Smooth muscle cell of trachea (primary cell): ENCODE measurements at places on chromosomes 1 and 21. TPM values are rescaled to one million over a fixed set of nuclear protein-coding genes. Genes with fewer than 3 reads are reported as not detected.

Gene TP73
- total RNA-seq: under 0.01 TPM in 1 of 2 replicates, not detected in the other

Gene RNF187
- 58.5 and 112 TPM in 2 replicates for total RNA-seq

Gene PIK3R3
- total RNA-seq: 3.6 and 6.3 TPM in 2 replicates

Gene IFNLR1
- not detected in 2 replicates for total RNA-seq

Gene SLC22A15
- 6.5 and 7.6 TPM in 2 replicates for total RNA-seq

Gene SYTL1
- 0.15 and 0.17 TPM in 2 replicates for total RNA-seq

Gene TFAP2E
- total RNA-seq: 0.33 and 0.44 TPM in 2 replicates

Gene SDC3
- 15.6 and 38.9 TPM in 2 replicates for total RNA-seq

Gene FCAMR
- not detected in 2 replicates for total RNA-seq

Gene CLEC20A
- not detected in 2 replicates for total RNA-seq

Gene GREM2
- total RNA-seq: 5.5 and 7.7 TPM in 2 replicates

Gene ANGPTL7
- 1.7 and 7.9 TPM in 2 replicates for total RNA-seq

Gene TADA1
- 10.6 and 11.5 TPM in 2 replicates for total RNA-seq

Gene SPATA6
- total RNA-seq: 5.8 and 8.9 TPM in 2 replicates

Gene OR2M3
- total RNA-seq: not detected in 2 replicates

Gene GBP7
- total RNA-seq: not detected in 2 replicates

Gene CLCA1
- 0.15 and 0.17 TPM in 2 replicates for total RNA-seq

Gene KCNA3
- 0.73 and 3.5 TPM in 2 replicates for total RNA-seq

Gene CA6
- not detected in 2 replicates for total RNA-seq

Gene AMY2A
- total RNA-seq: not detected in 2 replicates

Gene TTC3
- total RNA-seq: 241 and 353 TPM in 2 replicates

Gene HHIPL2
- total RNA-seq: 0.58 and 0.83 TPM in 2 replicates

Gene CD1B
- total RNA-seq: not detected in 2 replicates

Gene CLCC1
- total RNA-seq: 37.7 and 44.5 TPM in 2 replicates

Gene AMPD1
- total RNA-seq: not detected in 2 replicates

Gene SERPINC1
- 0.17 TPM in 1 of 2 replicates, not detected in the other for total RNA-seq

Gene GPR37L1
- total RNA-seq: not detected in 2 replicates

Gene C2CD4D
- not detected in 2 replicates for total RNA-seq

Gene C1orf159
- total RNA-seq: 5.0 and 5.4 TPM in 2 replicates

Gene EYA3
- 12.4 and 14.3 TPM in 2 replicates for total RNA-seq

Gene ADCY10
- under 0.01 and 0.15 TPM in 2 replicates for total RNA-seq

Gene RSPH1
- total RNA-seq: 0.15 and 0.17 TPM in 2 replicates

Gene SLAMF9
- 0.33 TPM in 1 of 2 replicates, not detected in the other for total RNA-seq

Gene CFAP45
- 1.0 and 1.3 TPM in 2 replicates for total RNA-seq

Gene DHX9
- total RNA-seq: 104 and 181 TPM in 2 replicates

Gene TPTE
- total RNA-seq: not detected in 2 replicates

Gene LYPD8
- total RNA-seq: not detected in 2 replicates

Gene KCNJ9
- total RNA-seq: under 0.01 TPM in 1 of 2 replicates, not detected in the other

Gene LY9
- not detected in 2 replicates for total RNA-seq

Gene BCAR3
- 25.5 and 28.4 TPM in 2 replicates for total RNA-seq

Gene MYOG
- total RNA-seq: not detected in 2 replicates

Gene SLAMF1
- total RNA-seq: not detected in 2 replicates

Gene RGS13
- not detected in 2 replicates for total RNA-seq

Gene TDRD10
- 0.17 TPM in 1 of 2 replicates, not detected in the other for total RNA-seq

Gene AKNAD1
- total RNA-seq: not detected in 2 replicates

Gene CYP4Z1
- total RNA-seq: not detected in 2 replicates

Gene C1QB
- total RNA-seq: not detected in 2 replicates

Gene NR0B2
- total RNA-seq: not detected in 2 replicates
